Activated CD4-positive, alpha-beta T cell treated with anti-CD3 and anti-CD28 coated beads, Interleukin-2, amount 10 ng/mL, durations not matched to agents 24 days and 14 days (primary cell): ENCODE measurements at places on chromosomes 4 and X. TPM values are rescaled to one million over a fixed set of nuclear protein-coding genes. Genes with fewer than 3 reads are reported as not detected.

- H3K27me3 ChIP-seq: no peaks in the 10 kb centered on the region
- peaks cover 23% of the 10 kb centered on the region for H3K36me3 ChIP-seq
- no peak overlapping the region for H3K27ac ChIP-seq
- H3K4me3 ChIP-seq: no peak overlapping the region
- DNase-seq: no peak
- no peaks in the 10 kb centered on the region for H3K4me1 ChIP-seq
Observed at GRCh38 chr4:128951316-128951715, 141.8 kb downstream of the JADE1 start.

GRCh38 chrX:25067271-25068172 is 51.8 kb upstream of the ARX start:
- H3K27me3 ChIP-seq: no peaks in the 10 kb centered on the region
- peaks cover 9% of the 10 kb centered on the region for H3K4me1 ChIP-seq
- peak overlapping the region; percentile 41 for H3K4me3 ChIP-seq
- H3K36me3 ChIP-seq: no peaks in the 10 kb centered on the region
- peak overlapping the region; percentile 48 for H3K27ac ChIP-seq

- peak; percentile 73 for DNase-seq
- H3K36me3 ChIP-seq: no peaks in the 10 kb centered on the region
- H3K27ac ChIP-seq: no peak overlapping the region
- H3K27me3 ChIP-seq: peaks cover 29% of the 10 kb centered on the region
Observed at GRCh38 chr4:153950100-153950979, 161.5 kb upstream of the SFRP2 start.

PRR32 gene
- total RNA-seq: not detected in 2 replicates

DNA sequence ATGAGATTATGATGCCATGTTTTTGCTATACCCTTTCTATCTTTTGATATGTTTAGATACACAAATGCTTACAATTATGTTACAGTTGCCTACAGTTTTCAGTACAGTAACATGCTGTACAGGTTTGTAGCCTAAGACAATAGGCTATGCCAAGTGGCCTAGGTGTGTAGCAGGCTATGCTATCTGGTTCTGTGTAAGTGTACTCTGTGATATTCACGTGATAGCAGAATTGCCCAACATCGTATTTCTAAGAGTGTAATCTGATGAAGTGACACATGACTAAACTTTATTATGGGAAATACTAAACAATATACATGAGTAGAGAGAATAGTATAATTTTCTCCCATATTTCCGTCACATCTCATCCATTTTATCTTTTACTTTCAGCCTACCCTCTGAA is 97.0 kb downstream of the CLDN22 start:
- DNase-seq: no peak
- no peak overlapping the region for H3K4me3 ChIP-seq
- peaks cover 2% of the 10 kb centered on the region for H3K27me3 ChIP-seq
- H3K4me1 ChIP-seq: no peaks in the 10 kb centered on the region
- H3K36me3 ChIP-seq: no peaks in the 10 kb centered on the region

MAGEB3 gene
- not detected in 2 replicates for total RNA-seq

DNA sequence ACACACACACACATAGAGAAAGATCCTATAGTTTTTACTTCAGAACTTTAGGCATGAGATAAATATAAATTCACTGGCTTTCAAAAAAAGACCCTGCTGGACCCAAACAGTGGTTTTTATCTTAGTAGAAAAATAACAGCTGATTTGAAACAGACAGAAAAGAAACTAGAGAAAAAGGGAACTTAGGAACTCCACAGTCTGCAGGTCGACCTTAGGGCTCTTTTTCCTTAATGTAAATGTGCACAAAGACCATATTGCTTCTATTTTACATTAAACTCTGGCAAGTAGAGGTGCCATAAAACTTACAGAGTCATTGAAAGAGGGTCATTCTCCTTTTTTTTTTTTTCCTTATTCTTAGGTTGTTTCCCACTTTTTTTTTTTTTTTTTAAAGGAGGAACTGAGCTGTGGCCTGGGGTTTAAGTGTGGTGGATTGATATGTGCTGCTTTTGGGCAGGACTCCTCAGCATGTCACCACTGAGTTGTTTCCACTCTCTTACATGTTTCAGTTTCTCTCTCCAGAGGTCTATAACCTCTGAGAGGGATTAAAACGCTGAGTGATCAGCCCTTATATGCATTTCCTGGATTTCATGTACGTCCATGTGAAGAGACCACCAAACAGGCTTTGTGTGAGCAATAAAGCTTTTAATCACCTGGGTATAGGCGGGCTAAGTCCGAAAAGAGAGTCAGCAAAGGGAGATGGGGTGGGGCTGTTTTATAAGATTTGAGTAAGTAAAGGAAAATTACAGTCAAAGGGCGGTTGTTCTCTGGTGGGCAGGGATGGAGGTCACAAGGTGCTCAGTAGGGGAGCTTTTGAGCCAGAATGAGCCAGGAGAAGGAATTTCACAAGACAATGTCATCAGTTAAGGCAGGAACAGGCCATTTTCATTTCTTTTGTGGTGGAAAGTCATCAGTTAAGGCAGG is 70.8 kb upstream of the PACRGL start:
- no peaks in the 10 kb centered on the region for H3K36me3 ChIP-seq
- H3K4me1 ChIP-seq: no peaks in the 10 kb centered on the region
- H3K4me3 ChIP-seq: no peak overlapping the region
- H3K27ac ChIP-seq: no peak overlapping the region

DNA sequence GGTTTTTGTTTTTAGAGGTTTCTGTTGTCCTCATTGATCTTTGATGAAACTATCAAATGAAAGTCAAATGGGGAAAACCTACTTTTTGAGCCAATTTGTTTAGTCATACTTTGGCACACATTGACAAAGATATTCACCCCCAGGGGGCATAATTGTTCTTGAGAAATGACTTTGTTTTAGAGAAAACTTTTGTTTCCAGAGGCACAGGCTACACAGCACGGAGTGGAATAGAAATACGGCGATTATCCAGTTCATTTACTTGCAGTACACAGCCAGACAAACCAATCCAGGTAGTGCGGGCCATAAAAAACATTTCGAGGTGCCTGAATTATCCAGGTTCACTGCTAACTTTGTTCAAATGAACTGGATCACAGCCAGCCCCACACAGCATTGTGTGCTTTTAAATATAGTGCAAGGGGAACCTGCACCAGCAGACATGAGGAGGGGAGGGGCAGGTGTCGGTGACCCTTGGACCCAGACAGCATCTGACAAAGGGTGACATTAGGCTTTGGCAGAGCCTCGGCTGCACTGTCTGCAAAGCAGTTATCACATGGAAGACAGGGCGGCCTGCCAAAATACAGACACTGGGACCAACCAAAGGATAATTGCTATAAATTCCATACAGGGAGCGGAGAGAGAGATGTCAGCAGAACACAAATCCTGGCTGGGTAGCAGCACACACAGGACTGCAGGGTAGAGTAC is 179.6 kb upstream of the NOCT start:
- no peak overlapping the region for H3K27ac ChIP-seq
- DNase-seq: no peak
- H3K4me1 ChIP-seq: no peaks in the 10 kb centered on the region
- peaks cover 7% of the 10 kb centered on the region for H3K27me3 ChIP-seq

FGB gene
- not detected in 2 replicates for total RNA-seq

GLRA3 gene
- not detected in 2 replicates for total RNA-seq

SSX2B gene
- total RNA-seq: not detected in 2 replicates

GRCh38 chr4:157574606-157575005 is 354.1 kb downstream of the GRIA2 start:
- no peaks in the 10 kb centered on the region for H3K36me3 ChIP-seq
- no peak overlapping the region for H3K27ac ChIP-seq
- no peaks in the 10 kb centered on the region for H3K4me1 ChIP-seq
- no peak for DNase-seq
- H3K27me3 ChIP-seq: no peaks in the 10 kb centered on the region

BEND4 gene
- total RNA-seq: 0.57 and 0.72 TPM in 2 replicates

GRCh38 chr4:29277381-29277780 is 1442.8 kb upstream of the PCDH7 start:
- H3K27ac ChIP-seq: no peak overlapping the region
- H3K4me3 ChIP-seq: no peak overlapping the region
- H3K4me1 ChIP-seq: no peaks in the 10 kb centered on the region
- H3K27me3 ChIP-seq: no peaks in the 10 kb centered on the region

DNA sequence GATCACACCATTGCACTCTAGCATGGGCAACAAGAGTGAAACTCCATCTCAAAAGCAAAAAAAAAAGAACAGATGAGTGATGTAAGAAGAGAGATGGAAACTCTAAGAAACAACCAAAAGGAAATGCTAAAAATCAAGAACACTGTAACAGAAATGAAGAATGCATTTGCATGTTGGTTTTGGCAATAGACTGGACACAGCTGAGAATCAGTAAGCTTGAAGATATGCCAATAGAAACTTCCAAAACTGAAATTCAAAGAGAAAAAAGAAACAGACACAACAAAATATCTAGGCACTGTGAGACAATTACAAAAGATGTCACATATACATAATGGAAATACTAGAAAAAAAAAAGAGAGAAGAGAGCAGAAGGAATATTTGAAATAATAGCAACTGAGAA is 93.7 kb downstream of the BEND2 start:
- H3K27ac ChIP-seq: no peak overlapping the region
- H3K36me3 ChIP-seq: no peaks in the 10 kb centered on the region
- H3K4me1 ChIP-seq: no peaks in the 10 kb centered on the region
- no peak for DNase-seq
- H3K27me3 ChIP-seq: no peaks in the 10 kb centered on the region
- H3K4me3 ChIP-seq: no peak overlapping the region

DNA sequence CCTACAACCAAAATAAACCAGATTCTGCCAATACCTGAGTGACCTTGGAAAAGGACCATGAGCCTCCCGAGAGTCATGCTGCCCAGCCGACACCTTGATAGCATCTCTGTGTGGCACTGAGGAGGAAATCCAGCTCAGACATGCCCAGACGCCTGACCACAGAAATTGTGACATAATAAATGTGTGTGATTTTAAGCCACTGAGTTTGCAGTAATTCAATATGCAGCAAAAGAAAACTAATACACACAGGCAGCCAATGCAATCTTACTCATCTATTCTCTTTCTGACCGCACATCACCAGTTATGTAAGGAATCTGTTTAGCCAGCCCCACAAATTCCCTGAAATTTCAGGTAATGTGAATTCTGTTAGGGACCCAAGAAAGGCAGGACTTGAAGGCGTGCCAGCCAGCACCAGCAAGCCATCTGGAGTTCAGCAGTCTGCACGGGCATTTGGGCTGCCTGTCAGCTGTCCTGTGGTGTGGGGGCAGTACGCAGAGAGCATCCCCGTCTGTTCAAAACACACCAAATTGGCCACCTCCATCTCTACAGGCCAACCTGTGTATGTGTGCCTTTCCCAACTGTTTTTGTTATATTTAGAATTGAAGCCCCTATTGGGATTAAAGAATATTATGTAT is 176.4 kb downstream of the NLGN4X start:
- DNase-seq: no peak
- no peak overlapping the region for H3K27ac ChIP-seq
- H3K36me3 ChIP-seq: no peaks in the 10 kb centered on the region
- no peaks in the 10 kb centered on the region for H3K27me3 ChIP-seq
- H3K4me3 ChIP-seq: no peak overlapping the region

- H3K27ac ChIP-seq: no peak overlapping the region
- no peak overlapping the region for H3K4me3 ChIP-seq
- peaks cover 8% of the 10 kb centered on the region for H3K4me1 ChIP-seq
- H3K36me3 ChIP-seq: no peaks in the 10 kb centered on the region
- H3K27me3 ChIP-seq: peaks cover 16% of the 10 kb centered on the region
- DNase-seq: no peak
Observed at GRCh38 chr4:6273661-6273990, 4.0 kb downstream of the WFS1 start.

ATP2B3 gene
- total RNA-seq: not detected in 2 replicates
